Mesothelial cell of epicardium (in vitro differentiated cells): ENCODE measurements at places on chromosomes 1 and 21. TPM values are rescaled to one million over a fixed set of nuclear protein-coding genes. Genes with fewer than 3 reads are reported as not detected.

GRCh38 chr1:36880155-36881067, 153.9 kb downstream of the GRIK3 start:
- H3K4me3 ChIP-seq: no peak overlapping the region
- DNase-seq: no peak
- no peaks in the 10 kb centered on the region for H3K4me1 ChIP-seq
- H3K27ac ChIP-seq: no peak overlapping the region
- no peaks in the 10 kb centered on the region for H3K36me3 ChIP-seq
- H3K27me3 ChIP-seq: peaks cover 27% of the 10 kb centered on the region

DNA sequence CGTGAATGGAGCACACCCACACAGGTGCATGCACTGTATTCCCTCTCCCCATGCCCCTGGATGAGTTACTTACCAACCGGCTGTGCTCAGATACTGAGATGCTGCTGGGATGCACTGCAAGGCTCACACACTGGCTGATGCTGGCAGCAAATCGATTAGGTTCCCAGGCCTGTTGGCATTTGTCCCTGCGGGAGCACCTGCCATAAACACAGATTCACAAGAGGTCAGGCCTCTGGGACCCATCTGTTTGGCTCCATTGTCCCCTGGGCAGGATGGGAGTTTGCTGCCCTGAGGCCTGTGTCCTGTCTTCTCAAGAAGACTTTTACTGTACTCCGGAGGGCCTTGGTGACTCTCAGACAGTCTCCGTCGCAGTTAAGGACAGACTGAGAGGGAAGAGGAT, 145.4 kb downstream of the PLXNA2 start:
- no peaks in the 10 kb centered on the region for H3K36me3 ChIP-seq
- DNase-seq: no peak
- H3K27ac ChIP-seq: no peak overlapping the region
- H3K4me1 ChIP-seq: peaks cover 25% of the 10 kb centered on the region
- H3K4me3 ChIP-seq: no peak overlapping the region

GRCh38 chr1:38222891-38223290, 176.3 kb upstream of the POU3F1 start:
- no peak overlapping the region for H3K27ac ChIP-seq
- no peaks in the 10 kb centered on the region for H3K36me3 ChIP-seq
- no peak overlapping the region for H3K4me3 ChIP-seq
- peaks cover 6% of the 10 kb centered on the region for H3K4me1 ChIP-seq
- no peak for DNase-seq

GRCh38 chr1:231422798-231423309, 767 bp upstream of the EGLN1 start:
- H3K27ac ChIP-seq: peak overlapping the region; percentile 98
- DNase-seq: no peak
- peaks cover 39% of the 10 kb centered on the region for H3K4me1 ChIP-seq
- peak overlapping the region; percentile 85 for H3K4me3 ChIP-seq
- no peaks in the 10 kb centered on the region for H3K27me3 ChIP-seq

DNA sequence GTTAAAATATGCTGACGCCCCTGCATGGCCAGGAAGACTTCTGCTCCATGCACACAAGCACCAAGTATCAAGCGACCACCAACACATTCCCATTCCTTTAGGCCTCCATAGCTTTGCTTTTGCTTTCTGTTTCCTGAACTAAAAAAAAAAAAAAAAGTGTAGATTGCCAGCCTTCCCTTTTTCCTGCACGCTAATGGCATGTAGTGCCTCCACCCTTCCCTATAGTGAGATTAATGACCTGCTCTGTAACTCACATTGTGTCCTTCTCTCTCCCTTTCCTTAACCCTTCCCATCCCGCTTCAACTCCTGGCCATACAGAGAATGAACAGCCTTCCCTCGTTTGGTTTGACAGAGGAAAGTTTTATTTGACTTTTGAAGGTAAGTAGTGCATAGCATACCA, 57.1 kb upstream of the DYNLT5 start:
- H3K27ac ChIP-seq: no peak overlapping the region
- no peak for DNase-seq
- peaks cover 14% of the 10 kb centered on the region for H3K4me1 ChIP-seq
- H3K27me3 ChIP-seq: no peaks in the 10 kb centered on the region
- H3K4me3 ChIP-seq: no peak overlapping the region

DNA sequence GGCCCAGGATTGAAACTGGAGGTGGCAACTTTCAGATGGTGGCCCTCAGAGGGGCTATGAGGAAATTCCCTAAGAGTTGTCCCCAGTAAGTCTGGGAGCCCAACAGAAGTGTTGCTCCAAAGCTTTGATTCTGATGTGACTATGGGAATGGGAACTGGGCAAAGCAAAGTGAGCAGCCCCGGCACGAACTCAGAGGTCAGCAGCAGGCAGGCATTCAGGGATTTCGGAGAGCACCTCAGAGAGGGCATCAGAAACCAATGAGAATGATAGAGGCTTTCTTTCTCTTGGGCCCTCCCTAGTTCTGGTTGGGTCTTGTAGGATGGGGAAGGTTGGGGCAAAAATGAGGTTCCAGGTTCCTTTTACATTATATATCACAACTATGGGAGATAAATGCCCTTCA, 121.2 kb upstream of the HMGB4 start:
- H3K4me3 ChIP-seq: no peak overlapping the region
- H3K4me1 ChIP-seq: no peaks in the 10 kb centered on the region
- H3K27ac ChIP-seq: no peak overlapping the region
- DNase-seq: no peak

Gene OPRD1
- total RNA-seq: 0.27 to 0.66 TPM (median 0.34 TPM) in 3 replicates

Gene CD5L
- total RNA-seq: not detected in 3 replicates

Gene CACNA1S
- 0.05 TPM in 1 of 3 replicates, not detected in the others for total RNA-seq
